CD8-positive, alpha-beta memory T cell (primary cell): ENCODE measurements at places on chromosomes 7 and 10.

GRCh38 chr10:123147635-123148413 is at the start of gene HMX2:
Gene HMX2 (plus strand): TSS chr10:123148136. CDS start chr10:123148379, 243 bp downstream.
- DNase-seq, result no peak

- no peak for DNase-seq
Measured at GRCh38 chr10:12701696-12702095, 299.8 kb downstream of the CCDC3 start.

GRCh38 chr7:116955340-116955739 is 2.0 kb downstream of the ST7 start:
- DNase-seq, result no peak

DNA sequence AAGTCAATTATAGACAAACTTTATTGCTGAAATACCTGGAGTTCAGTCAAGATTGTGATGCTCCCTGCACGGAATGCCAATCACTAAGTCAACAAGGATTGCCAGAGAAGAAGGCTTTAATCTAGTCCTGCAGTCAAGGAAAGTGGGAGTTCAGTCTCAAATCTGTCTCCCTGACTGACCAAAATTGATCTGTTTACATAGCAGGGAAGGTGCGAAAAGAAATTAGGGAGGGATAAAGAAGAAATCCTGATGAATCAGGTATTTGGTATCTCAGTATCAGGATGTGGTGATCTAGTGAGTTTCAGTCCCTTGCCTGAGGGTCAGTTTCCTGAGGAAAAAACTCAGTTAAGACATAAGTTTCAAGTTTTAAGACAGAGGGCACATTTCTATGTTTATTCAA is 2.1 kb upstream of the AKR1D1 start:
- no peak for DNase-seq

- no peak for DNase-seq
Measured at GRCh38 chr7:133436014-133436428, 183.1 kb downstream of the EXOC4 start.

- no peak for DNase-seq
Measured at GRCh38 chr7:156074084-156074483, 261.8 kb upstream of the SHH start.

- DNase-seq, result no peak
Measured at GRCh38 chr10:45417746-45418145, 43.7 kb downstream of the ALOX5 start.

DNA sequence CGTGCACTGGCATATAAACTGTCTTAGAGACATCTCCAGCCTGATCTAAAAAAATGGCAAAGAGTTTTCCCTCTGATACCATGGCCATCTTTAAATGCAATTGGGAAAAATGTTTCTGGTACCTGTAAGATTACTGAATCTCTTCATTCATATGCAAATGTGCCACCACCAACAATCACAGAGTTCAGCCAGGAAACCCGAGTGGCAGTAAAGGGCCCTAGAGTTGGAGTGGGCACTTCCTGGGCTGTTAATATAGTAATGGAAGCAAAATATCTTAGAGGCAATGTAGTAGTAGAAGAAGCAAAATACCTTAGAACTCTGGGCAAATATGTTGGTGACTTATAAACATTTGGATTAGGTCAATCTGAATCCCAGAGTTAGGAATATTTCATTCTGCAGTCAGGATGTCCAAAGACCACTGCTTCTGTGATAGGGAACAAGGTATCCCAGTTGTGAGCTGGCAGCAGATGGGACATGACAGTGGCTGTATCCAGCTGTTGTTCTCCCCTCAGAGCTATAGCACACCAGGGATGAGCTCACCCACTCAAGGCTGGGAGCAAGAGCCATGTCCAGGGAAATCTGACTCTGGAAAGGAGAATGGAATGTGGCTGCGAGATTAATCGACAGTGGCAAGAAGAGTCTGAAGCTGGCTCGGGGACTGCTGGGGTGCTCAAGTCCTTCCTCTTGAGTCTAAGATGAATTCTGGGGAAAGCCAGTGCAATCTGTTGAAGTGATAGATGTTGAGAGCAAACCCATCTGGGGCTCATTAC is 332.1 kb downstream of the PHTF2 start:
- no peak for DNase-seq

DNA sequence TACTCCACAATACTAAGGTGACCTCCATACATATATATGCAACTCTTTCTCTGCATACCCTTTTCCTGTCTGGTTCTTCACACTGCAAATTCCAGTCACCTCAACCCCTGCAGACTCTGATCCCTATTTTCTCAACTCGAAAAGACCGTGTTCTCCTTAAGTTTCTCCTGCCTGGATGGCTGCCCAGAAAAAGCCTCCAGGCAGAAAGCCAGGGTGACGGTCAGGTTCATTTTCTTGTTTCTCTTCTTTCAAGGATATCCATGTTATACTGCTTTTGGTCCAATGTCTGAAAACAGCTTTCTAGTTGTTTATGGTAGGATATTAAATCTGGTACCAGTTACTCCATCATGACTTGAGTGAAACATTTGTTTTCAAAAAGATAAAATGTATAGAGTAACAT is 267.8 kb upstream of the MYO3A start:
- DNase-seq, result no peak

DNA sequence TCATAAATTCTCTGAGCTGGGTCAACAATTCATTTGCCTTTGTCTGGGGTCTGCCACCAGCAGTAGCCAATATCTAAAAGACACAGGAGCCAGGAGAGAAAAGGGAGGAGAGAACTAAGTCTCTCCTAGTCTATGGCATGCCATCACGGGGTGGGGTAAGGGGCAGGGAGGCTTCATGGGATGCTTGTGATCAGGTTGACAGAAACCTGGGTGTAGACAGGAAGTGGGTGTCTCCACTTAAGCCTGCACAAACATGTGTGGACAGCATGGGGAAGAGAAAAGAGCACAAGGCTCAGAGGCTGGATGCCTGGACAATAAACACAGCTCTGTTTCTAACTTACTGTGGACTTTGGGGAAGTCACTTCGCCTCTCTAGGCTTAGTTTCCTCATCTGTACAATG is 11.5 kb upstream of the C10orf53 start:
- no peak for DNase-seq

DNA sequence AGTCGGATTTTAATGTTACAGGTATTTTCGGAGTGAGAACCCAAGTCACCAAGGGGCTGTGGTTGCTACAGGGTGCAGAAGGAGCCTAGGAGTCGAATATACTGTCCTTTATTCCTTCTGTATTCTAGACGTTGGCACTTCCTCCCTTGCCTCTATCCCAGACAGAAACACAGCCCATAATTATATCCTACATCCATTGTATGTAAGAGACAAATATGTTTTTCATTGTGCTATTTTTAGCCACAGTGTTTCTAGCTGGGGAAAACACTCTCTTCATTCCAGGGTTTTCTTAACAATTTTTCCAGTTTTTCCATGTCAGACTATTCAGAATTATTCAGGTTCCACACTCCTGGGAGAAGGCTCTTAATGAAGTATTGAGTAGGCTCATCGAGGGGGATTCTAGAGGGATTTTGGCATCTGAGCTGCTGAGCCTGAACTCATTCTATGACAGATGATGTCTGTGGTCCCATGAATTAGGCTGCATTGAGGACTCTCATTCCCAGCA is 32.6 kb downstream of the KIAA1217 start:
- no peak for DNase-seq

- no peak for DNase-seq
Measured at GRCh38 chr7:37068902-37069301, 344.6 kb upstream of the AOAH start.

DNA sequence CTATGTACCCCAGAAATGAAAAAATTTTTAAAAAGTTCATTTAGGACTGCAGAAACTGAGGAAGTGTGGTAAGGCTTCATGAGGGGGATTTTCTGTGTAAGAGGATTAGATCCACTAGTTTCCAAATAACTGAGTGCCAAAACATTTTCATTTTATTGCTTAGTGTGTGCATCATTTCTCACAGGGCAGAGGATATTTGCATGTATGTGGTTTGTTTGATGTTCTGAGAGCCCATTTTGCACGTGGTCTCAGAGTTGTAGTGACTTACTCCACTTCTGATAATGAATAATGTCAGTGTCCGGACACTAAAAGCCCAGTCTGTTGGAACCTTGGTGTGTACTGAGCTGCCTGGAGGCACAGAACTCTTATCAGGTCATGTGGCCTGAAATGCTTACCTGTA is 299.9 kb downstream of the AUTS2 start:
- DNase-seq, result no peak

GRCh38 chr10:102455893-102456471 is 4.6 kb upstream of the C10orf95 start:
- DNase-seq, result no peak

GRCh38 chr10:98115031-98115787 is 19.2 kb upstream of the R3HCC1L start:
- DNase-seq, result no peak

DNA sequence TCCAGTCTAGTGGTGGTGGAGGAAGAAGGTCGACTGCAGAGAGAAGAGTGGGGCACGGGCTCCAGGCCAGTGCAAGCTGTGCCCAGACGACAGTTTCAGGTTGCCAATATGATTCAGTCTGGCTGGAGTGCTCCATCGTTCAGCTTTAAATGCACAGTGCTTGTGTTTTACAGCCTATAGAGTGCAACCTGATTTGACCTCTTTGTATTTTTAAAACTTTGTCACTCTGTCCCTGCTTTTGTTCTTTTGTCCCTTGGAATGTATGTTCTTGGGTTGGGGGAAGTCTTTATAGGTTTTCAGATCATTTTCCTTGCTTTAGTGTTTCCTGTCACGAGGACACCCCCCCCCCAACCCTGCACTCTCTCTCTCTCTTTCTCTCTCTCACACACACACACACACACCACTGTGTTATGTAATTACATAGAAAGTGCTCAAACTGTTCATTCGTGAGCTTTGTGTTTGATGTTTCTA is 198.0 kb downstream of the CAMK1D start:
- no peak for DNase-seq

DNA sequence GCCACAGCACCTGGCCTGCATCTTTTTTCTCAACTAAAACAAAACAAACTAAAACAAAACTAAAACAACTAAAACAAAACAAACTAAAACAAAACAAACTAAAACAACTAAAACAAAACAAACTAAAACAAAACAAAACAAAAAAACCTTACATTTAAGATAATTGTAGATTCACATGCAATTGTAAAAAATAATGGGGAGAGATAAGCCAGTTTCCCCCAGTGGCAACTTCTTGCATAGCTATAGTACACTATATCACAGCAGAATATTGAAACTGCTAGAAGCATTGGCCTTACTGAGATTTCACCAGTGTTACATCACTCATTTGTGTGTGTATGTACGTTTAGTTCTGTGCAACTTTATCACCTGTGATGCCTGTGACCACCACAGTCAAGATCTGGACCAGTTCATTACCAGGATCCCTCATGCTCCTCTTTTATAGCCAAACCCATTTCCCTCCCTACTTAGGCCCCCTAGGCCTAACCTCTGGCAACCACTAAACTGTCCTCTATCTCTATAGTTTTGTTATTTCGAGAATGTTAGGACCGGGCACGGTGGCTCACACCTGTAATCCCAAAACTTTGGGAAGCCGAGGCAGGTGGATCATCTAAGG is 9.3 kb downstream of the FXYD4 start:
- DNase-seq, result no peak

- DNase-seq, result no peak
Measured at GRCh38 chr7:112184455-112184854, 21.7 kb downstream of the DOCK4 start.

DNA sequence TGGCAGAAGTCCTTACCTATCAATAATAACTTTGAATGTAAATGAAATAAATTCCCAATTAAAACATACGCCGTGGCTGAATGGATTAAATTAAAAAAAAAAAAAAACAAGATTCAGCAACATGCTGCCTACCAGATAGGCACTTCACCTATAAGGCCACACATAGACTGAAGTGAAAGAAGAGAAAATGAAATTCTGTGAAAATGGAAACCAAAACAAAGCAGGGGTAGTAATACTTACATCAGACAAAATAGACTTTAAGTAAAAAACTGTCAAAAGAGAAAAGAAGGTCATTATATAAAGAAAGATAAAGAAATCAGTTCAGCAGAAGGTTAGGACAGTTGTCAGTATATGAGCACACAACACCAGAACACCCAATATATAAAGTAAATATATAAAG is 55.3 kb downstream of the TCAF1 start:
- DNase-seq, result no peak

GRCh38 chr7:37480041-37481031 is 31.7 kb upstream of the ELMO1 start:
- no peak for DNase-seq

GRCh38 chr7:94069162-94069739 is 65.1 kb upstream of the BET1 start:
- DNase-seq, result no peak

GRCh38 chr7:39421661-39422060 is 144.5 kb upstream of the YAE1 start:
- DNase-seq, result no peak

DNA sequence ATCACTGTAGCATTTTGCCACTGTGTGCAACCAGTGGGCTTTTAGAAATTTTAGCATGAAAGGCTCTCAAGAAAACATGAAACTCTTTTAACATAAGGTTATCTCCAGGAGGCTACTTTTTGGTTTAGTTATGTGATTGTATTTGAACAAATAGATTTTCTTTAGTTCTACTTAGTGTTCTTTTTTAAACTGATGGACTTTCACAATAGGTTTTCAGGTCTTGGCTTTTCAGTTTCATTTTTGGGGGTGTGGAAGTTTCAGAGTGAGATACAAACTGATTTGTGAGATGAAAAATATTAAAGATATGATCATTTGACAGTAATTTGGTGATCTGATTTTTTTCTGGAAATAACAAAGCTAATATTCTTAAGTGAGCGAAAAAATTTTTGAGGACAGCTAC is 344.1 kb downstream of the PHF14 start:
- no peak for DNase-seq

GRCh38 chr10:119023553-119023868 is 6.0 kb upstream of the NANOS1 start:
- no peak for DNase-seq

- no peak for DNase-seq
Measured at GRCh38 chr10:114472877-114473253, 68.6 kb upstream of the AFAP1L2 start.
